Hepatic stellate cell (primary cell): ENCODE measurements at places on chromosomes 11 and 22.

DNA sequence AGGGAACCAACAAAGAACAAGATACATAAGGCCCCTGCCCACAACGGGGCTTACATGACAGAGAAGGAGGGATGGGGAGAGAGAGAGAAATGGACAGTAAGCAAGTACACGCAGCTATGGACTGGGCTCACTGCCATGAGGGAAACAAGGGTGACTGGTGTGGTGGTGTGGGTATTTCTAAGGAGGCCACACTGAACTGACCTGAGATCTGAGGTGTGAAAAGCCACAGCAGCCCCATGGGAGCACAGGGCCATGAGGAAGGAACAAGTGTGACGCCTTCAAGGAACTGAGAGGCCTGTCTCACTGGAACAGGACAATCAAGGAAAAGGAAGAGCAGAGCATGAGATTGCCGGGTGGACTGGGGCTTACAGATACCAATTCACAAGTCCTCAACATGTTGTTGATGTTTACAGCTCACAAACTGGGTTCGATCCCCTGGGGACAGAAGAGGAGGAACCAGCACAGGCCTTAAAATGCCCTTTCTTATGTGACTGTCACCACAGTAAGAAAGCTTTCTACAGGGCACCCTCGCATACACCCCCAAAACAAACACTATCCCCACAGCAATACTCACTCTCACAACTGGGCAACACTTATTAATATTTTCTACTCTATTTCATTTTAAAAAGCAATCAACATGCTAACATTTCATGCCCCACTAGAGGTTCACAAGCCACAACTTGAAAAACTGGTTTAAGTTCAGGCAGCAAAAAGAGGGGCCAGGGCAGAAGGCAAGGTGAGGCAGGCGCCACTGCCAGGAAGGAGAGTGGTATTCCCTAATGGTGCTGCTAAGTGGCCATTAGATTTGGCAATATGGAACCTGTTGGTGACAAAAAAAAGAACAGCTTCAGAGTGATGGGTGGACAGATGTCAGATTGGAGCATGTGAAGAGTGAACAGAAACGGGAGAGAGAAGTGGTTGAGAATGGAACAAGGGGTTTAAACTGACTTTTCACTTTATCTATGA lies 39.1 kb downstream of the TCIRG1 start:
- DNase-seq = no peak

DNA sequence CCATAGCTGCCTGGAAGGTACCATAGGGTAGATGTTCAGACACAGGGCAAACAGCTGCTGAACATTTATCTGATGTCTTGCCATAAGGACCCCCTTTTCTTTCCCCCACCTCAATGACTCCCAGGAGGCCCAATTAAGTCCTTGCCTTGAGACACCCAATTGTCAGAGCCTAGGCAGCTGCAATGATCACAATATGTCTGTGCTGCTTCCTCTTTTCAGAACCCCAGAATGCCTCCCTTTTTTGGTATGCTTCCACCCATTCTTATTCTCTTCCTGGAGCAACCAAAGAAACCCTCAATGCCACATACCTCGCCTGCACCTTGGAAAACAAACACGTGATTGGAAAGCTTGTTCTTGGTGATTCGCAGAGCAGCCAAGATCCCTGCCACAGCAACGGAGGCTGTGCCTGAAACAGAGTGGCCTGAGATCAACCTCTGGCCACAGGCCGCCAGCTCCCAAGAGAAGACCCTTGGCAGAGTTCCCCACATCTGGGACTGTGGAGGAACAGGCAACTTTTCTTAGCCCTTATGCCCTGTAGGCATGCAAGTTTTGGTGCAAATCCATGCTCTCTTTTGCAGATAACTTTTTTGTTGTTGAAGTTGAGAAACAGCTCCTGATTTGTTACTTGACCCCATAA lies 75.4 kb downstream of the CCDC81 start:
- no peak for DNase-seq

GRCh38 chr11:4032097-4032496 lies 62.5 kb upstream of the RRM1 start:
- no peak for DNase-seq

DNA sequence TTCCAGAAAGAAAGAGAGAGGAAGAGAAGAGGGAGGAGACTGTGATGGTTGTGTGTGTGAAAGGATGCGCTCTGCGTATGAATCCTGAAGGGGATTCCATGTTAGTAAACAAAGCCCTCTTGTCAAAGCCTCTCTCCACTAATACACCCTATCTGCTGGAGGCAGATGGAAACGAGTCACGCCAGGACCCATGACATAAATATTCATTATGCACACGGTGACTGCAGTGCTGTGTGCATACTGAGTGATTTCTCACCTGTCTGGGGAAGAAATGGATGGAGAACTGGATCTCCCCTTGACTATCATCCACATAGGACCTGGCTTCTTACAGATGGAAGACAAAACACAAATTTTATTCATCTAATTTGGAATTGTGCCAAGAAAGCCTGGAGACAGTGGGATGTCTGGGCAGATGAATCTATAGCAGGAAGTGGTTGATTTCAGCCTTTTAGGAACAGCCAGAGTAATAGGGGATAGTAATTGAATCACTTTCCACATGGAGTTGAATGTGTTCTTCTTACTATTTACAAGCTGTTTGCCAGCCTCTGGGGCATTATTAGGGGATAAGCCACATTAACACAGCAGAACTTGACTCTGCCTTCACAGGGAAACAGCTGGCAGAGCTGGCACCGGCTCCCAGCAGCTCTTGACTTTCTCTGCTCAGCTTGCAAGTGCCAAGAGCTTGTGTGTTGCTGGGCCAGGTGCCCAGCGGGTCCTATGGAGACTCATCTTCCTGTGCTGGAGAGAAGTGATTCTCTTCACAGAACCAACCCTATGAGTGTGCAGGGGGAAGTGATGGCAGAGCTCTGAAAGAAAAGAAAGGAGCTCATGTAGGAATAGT lies 9.0 kb downstream of the MTNR1B start:
- DNase-seq = no peak

DNA sequence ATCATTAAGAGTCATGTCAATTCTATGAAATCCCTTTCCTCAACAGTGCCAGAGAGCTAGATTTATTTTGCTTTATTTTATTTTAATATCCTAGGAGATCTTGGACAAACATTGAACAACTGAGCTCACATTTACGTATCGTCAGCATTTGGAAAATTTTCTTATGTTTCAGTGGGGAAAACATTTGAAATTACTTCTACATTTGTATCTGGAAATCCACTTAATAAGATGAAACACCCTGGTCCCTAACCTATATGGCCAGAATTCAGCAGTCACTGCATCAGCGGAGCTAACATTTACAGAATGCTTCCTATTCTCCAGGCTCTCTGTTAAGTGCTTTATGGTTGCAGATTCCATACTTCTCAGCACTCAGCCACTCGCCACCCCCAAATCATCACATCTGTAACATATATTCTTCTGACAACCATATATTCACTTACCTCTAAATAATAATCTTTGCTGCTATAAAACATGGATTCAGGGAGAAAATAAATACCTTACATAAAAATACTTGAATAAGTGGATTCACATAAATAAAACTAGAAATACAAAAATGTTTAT lies 773.9 kb downstream of the JRKL start:
- DNase-seq = no peak

DNA sequence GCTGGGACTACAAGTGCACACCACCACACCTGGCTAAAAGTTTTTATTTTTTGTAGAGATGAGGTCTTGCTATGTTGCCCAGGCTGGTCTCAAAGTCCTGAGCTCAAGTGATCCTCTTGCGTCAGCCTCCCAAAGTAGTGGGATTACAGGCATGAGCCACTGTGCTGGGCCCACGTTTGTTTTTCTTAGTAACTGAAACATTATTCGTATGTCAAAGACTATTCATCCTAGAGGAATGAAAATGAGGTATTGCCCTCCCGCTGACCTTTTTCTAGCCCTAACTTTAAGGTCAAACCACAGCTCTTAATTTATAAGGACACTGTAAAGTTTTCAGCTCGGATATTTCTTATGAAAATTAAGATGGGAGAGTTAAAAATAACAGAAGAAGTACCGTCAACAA lies 33.2 kb upstream of the PAX6 start:
- no peak for DNase-seq
